MM.1S (cell line): ENCODE measurements at places on chromosomes 2 and 18.
A peak's percentile ranks its signal among the peaks of the same experiment; 100 is the strongest.

DNA sequence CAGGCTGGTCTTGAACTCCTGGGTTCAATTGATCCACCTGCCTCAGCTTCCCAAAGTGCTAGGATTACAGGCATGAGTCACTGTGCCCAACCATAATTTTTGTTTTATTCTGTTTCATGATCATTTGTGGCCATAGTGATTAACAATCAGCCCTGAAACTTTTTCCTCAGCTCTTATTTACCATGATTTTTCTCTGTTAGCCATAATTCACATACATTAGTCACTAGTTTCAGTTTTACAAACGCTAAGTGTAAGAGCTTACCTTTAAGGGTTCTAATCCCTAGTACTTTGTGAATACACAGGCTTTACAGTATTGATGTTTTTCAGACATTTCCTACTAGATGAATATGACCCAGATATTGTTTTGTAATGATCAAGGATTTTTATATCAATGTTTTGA lies 216.1 kb downstream of the DPP4 start:
- no peaks in the 10 kb centered on the region for H3K36me3 ChIP-seq
- no peaks in the 10 kb centered on the region for H3K27me3 ChIP-seq

GRCh38 chr18:55779691-55780585 lies 191.9 kb upstream of the TCF4 start:
- peak overlapping the region; percentile 69 for H3K4me3 ChIP-seq
- H3K36me3 ChIP-seq, result no peaks in the 10 kb centered on the region
- no peak for DNase-seq
- no peaks in the 10 kb centered on the region for H3K4me1 ChIP-seq

DNA sequence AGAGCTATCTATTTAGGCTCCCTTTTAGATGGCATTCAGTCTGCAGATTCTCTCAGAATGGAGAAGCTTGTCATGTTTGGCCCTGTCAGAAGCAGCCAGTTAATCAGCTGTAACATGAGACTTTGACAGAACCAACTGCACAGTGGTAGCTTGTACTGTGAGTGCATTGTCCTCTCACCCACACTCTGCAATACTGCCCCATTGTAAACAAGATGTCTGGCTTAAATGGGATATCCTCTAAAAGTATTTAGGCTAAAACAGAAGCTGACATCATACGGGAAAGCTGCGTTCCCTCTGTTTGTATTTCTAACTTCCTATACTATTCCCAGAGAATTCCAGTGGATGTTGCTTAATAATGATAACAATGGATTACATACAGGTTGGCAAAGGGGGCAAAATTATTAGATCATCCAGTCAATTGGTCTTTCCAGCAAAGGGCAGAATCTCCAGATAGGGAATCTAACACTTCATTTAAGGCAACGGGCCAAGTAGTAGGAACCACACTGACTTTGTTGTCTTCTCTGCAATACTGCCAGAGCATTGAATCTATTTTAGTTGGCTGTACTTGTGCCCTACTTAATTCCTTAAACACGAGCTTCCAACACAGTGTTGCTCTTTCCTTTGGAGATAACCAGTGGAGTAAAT lies 15.4 kb upstream of the STAT4 start:
- DNase-seq, result no peak
- no peaks in the 10 kb centered on the region for H3K4me1 ChIP-seq
- H3K27me3 ChIP-seq, result no peaks in the 10 kb centered on the region

DNA sequence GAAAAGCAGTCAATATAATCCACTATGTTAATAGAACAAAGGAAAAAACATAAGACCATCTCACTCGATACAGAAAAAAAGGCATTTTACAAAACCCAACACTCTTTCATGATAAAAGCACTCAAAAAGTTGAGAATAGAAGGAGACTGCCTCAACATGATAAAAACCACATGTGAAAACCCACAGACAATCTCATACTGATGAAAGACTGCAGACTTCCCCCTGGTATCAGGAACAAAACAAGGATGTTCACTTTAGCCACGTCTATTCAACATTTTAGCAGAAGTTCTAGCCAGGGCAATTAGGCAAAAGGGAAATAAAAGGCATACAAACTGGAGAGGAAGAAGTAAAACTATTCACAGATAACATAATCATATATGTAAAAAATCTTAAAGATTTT lies 285.9 kb downstream of the EIPR1 start:
- H3K4me3 ChIP-seq, result no peak overlapping the region
- H3K36me3 ChIP-seq, result no peaks in the 10 kb centered on the region
- no peak overlapping the region for H3K27ac ChIP-seq

- no peaks in the 10 kb centered on the region for H3K4me1 ChIP-seq
- no peak for DNase-seq
- H3K36me3 ChIP-seq, result no peaks in the 10 kb centered on the region
- no peaks in the 10 kb centered on the region for H3K27me3 ChIP-seq
Measured at GRCh38 chr18:24778810-24779418, 318.5 kb downstream of the HRH4 start.

DNA sequence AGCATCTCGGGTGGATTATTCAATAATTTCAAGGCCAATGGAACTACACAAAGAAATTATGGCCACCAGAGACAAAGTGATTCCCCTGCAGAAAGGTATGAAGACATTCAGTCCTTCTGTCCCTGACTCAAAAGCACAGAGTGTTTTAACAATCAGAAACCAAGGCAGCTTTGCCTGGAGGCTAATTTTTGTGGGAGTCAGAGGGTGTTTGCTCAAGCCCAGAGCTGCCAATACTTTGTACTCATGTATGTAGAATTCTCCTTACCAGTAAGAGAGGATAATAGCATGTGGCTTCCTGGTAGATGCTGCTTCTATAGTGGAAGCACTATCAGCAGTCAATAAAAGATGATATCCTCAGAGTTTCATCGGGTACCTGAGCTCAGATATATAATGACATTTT lies 178.4 kb downstream of the KCNE4 start:
- no peak overlapping the region for H3K4me3 ChIP-seq
- no peak overlapping the region for H3K27ac ChIP-seq
- H3K4me1 ChIP-seq, result no peaks in the 10 kb centered on the region
- no peaks in the 10 kb centered on the region for H3K27me3 ChIP-seq
- H3K36me3 ChIP-seq, result no peaks in the 10 kb centered on the region

- no peaks in the 10 kb centered on the region for H3K4me1 ChIP-seq
- H3K36me3 ChIP-seq, result no peaks in the 10 kb centered on the region
- no peak overlapping the region for H3K27ac ChIP-seq
- no peaks in the 10 kb centered on the region for H3K27me3 ChIP-seq
- H3K4me3 ChIP-seq, result no peak overlapping the region
Measured at GRCh38 chr2:28674062-28674712, 77.4 kb upstream of the PPP1CB start.

GRCh38 chr18:45343365-45343764 lies 271.9 kb upstream of the SLC14A2 start:
- no peak for DNase-seq
- H3K4me3 ChIP-seq, result no peak overlapping the region
- H3K36me3 ChIP-seq, result no peaks in the 10 kb centered on the region
- H3K27ac ChIP-seq, result no peak overlapping the region
- no peaks in the 10 kb centered on the region for H3K4me1 ChIP-seq

- H3K27me3 ChIP-seq, result no peaks in the 10 kb centered on the region
- H3K36me3 ChIP-seq, result no peaks in the 10 kb centered on the region
- no peaks in the 10 kb centered on the region for H3K4me1 ChIP-seq
- no peak overlapping the region for H3K27ac ChIP-seq
Measured at GRCh38 chr2:149049142-149049541, 10.6 kb downstream of the LYPD6B start.

- H3K4me3 ChIP-seq, result no peak overlapping the region
- no peak overlapping the region for H3K27ac ChIP-seq
Measured at GRCh38 chr2:422676-423435, 135.0 kb upstream of the ALKAL2 start.
